GM23248 (cell line): ENCODE measurements at places on chromosomes 11 and 22. TPM values are rescaled to one million over a fixed set of nuclear protein-coding genes. Genes with fewer than 3 reads are reported as not detected.

RABL2B gene
- total RNA-seq = 18.4 and 21.6 TPM in 2 replicates

SMIM35 gene
- total RNA-seq = not detected in 2 replicates

ANKRD49 gene
- 18.6 and 37.2 TPM in 2 replicates for total RNA-seq

GRCh38 chr11:41720761-41721160 lies 261.3 kb upstream of the LRRC4C start:
- H3K27me3 ChIP-seq = no peaks in the 10 kb centered on the region
- no peaks in the 10 kb centered on the region for H3K4me1 ChIP-seq
- H3K27ac ChIP-seq = no peak overlapping the region
- no peaks in the 10 kb centered on the region for H3K36me3 ChIP-seq

GRCh38 chr22:30158744-30159500 lies 78.7 kb downstream of the HORMAD2 start:
- H3K27ac ChIP-seq = 0 out of 2 replicates have a peak overlapping the region, but pooled peaks have one; percentile 7
- H3K27me3 ChIP-seq = no peaks in the 10 kb centered on the region; the same call in 1 of the 2 replicates
- H3K36me3 ChIP-seq = no peaks in the 10 kb centered on the region
- no peak for DNase-seq
- H3K4me3 ChIP-seq = no peak overlapping the region

DNA sequence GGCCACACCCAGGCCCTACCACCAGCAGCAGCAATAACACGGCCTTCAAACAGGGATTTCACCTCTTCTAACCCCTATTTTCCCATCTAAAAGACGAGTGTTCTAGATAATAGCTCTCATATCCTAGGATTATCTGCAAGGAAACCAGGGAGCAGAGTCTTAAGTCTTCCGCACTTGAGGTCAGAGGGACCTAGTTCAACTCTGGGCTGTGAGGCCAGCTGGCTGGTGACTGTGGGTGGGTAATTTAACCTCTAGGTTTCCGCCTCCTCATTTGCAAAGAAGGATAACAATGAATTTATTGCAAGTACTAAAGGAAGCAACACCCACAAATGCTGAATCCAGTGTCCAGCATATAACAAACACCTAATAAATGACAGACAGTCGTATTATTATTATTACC lies 70.1 kb downstream of the LARGE1 start:
- H3K27me3 ChIP-seq = no peaks in the 10 kb centered on the region
- no peak for DNase-seq
- H3K27ac ChIP-seq = no peak overlapping the region
- H3K4me1 ChIP-seq = peaks cover 37% of the 10 kb centered on the region

- H3K36me3 ChIP-seq = no peaks in the 10 kb centered on the region
- no peak overlapping the region for H3K27ac ChIP-seq
- H3K4me3 ChIP-seq = no peak overlapping the region
- no peaks in the 10 kb centered on the region; the same call in 1 of the 2 replicates for H3K27me3 ChIP-seq
Observed at GRCh38 chr22:38429499-38430068, 25.4 kb downstream of the KCNJ4 start.

- peak within 1 kb of the TSS; percentile 76 for H3K4me3 ChIP-seq
- peak within 1 kb of the TSS; percentile 97 for H3K27ac ChIP-seq
- DNase-seq = peak; percentile 91
- H3K27me3 ChIP-seq = no peaks in the 10 kb centered on the region
- H3K4me1 ChIP-seq = peaks cover 36% of the 10 kb centered on the region
Observed at GRCh38 chr11:73308003-73308960, at the start of gene ARHGEF17. TSS of gene ARHGEF17 (plus strand) at chr11:73308276. CDS start at chr11:73308639, 363 bp downstream.
